ENCODE measurements at places on chromosomes 5 and 9. TPM values are rescaled to one million over a fixed set of nuclear protein-coding genes. Genes with fewer than 3 reads are reported as not detected.

GRCh38 chr5:30928956-30929355, 264.5 kb upstream of the CDH6 start:
- H3K27me3 ChIP-seq: no peaks in the 10 kb centered on the region
- no peak overlapping the region for H3K27ac ChIP-seq
- H3K4me1 ChIP-seq: no peaks in the 10 kb centered on the region

DNA sequence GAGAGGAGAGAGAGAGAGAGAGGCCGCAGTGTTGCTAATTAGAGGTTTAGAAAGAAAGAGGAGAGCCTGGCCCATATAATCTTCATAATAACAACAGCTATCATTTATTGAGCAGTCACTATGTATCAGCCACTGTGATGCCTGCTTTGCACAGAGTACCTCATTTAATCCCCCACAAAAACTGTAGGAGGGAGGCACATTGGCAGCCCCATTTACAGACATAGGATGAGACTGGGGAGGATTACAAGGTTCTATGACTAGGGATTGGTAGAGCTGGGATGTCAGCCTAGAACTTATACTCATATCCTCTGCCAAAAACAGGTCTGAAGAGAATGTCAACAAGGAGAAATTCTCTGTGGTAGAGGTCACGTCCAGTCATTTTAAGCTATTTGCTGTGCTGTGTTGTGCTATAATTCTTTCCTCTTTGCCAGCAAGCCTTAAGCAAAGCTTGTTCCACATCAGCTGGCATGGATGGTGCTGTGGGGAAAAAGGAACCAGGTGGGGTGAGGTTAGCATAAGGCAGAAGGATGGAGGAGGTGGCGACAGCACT, 6.7 kb upstream of the GCNT4 start:
- no peaks in the 10 kb centered on the region for H3K27me3 ChIP-seq
- no peak for DNase-seq
- H3K36me3 ChIP-seq: peaks cover 6% of the 10 kb centered on the region
- H3K4me1 ChIP-seq: peaks cover 89% of the 10 kb centered on the region

DNA sequence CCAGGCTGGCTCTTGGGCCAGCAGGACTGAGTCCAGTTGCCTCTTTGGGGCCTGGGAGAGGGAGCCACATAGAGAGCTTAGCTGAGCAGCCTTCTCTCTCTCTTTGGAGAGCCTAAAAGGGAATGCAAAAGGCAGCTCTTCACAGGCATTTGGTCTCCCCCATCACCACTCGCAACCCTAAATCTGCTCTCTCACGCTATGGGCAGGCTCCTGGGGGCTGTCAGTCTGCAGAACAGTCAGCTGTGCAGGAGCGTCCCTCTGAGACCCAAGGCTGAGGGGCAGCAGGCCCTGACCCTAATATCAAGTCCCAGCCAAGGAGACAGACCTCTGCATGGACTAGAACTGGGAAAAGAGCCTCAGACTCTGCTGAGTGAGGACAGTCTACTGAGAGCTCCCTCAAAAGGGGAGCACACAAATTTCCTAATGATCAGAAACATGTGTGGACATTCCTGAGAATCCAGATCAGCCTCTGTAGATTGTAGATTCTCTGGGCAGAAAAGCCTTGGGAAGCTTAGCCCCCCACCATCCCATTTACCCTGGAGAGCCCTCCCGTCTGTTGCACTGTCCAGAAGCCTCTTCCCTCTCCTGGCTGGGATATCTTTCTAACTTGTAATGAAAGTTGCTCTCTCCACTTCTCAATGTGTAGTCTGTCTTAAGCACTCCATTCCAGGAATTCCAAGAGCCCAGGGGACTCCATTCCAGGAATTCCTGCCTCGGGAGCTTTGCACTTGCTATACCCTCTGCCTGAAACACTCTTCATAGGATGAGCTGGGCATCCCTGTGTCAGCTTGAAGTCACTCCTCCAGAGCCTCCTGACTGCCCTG, 79.4 kb downstream of the FAM114A2 start:
- no peaks in the 10 kb centered on the region for H3K36me3 ChIP-seq
- no peak for DNase-seq
- peaks cover 10% of the 10 kb centered on the region for H3K27me3 ChIP-seq
- peaks cover 20% of the 10 kb centered on the region for H3K4me1 ChIP-seq

- DNase-seq: no peak
- no peaks in the 10 kb centered on the region for H3K36me3 ChIP-seq
- no peak overlapping the region for H3K27ac ChIP-seq
- no peak overlapping the region for H3K4me3 ChIP-seq
- H3K27me3 ChIP-seq: no peaks in the 10 kb centered on the region
Observed at GRCh38 chr9:94851467-94851866, 125.0 kb downstream of the AOPEP start.

- H3K36me3 ChIP-seq: no peaks in the 10 kb centered on the region
- no peak overlapping the region for H3K27ac ChIP-seq
Observed at GRCh38 chr9:16682273-16682672, 188.2 kb downstream of the BNC2 start.

TESK1 gene
- polyA plus RNA-seq: 3.0 TPM
